Stimulated activated CD4-positive, alpha-beta T cell treated with anti-CD3 and anti-CD28 coated beads, TNF-alpha, amount 100 ng/mL, for 48 hours (primary cell): ENCODE measurements at places on chromosomes 1 and 21.
A peak's percentile ranks its signal among the peaks of the same experiment; 100 is the strongest.

- no peak for DNase-seq
Observed at GRCh38 chr1:50490640-50491039, 67.4 kb upstream of the DMRTA2 start.

DNA sequence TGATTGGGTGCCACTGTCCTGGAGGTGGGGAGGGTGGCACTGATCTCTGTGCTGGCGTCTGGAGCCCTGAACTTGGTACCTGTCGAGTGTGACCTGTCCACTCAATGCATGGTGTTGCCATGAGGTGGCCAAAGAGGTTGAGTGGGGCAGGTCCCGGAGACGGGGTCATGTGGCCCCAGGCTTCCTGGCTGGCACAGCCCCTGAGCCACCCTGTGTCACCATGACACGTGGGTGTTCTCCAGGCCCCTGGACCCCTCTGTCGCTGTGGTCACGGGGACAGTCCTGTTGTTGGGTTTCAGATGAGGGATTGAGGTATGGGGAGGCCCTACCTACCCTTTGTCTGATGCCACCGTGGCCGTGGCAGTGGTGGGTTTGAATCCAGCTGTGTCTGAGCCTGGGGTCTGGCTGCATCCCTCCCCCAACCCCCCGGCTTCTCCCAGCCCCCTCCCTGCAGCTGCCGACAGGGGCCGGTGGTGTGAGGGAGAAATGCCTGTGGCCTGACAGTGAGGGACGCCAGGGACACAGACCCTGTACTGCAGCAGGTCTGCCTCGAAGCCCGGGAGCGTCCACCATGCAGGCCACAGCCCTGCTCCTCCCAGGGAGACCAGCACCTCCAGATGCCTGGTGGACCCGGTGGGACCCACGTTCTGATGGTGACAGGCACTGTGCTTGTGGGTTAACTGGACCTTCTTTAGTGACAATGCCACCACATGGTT, 12.0 kb downstream of the TRPM2 start:
- no peak for DNase-seq

DNA sequence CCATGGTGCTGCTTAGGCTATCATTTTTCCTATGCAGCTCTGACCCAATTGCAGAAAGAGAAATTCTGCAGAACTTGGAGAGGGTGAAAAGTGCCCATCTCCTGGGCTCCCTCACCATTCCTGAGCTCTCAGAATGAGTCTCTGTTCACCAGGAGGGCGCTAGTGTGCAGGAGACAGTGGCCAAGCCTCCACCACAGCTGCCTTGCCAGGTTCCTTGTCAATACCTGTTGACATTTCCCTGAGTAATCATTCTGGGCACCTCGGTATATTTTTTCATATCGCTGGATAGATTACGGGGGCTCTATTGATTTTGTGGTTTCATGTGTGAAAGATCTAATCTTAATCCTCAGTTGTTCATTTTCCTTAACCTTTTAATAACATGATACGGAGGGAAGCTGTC, 13.0 kb upstream of the C8B start:
- DNase-seq: no peak

- peak; percentile 6 for DNase-seq
Observed at GRCh38 chr1:233294913-233295236, 650 bp downstream of the PCNX2 start.

DNA sequence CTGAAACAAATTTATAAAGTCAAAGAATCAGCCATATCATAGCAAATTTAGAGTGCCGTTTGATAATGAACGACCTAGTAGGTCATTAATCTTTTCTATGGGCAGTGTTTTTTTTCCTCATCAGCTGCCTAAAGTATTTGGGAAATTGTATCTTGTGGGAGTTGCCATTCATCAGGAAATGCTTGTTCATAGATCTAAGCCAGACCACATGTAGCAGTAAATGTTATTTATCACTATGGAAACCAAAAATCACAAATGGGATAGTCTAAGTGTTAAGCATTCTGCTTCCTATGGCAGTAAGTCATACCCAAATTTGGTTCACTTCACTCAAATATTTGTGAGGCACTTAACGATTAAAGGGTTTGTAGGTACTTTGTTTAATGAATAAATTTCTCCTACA, 52.9 kb downstream of the LRRC8D start:
- no peak for DNase-seq

GRCh38 chr1:52426371-52426770, 22.0 kb downstream of the PRPF38A start:
- DNase-seq: no peak

DNA sequence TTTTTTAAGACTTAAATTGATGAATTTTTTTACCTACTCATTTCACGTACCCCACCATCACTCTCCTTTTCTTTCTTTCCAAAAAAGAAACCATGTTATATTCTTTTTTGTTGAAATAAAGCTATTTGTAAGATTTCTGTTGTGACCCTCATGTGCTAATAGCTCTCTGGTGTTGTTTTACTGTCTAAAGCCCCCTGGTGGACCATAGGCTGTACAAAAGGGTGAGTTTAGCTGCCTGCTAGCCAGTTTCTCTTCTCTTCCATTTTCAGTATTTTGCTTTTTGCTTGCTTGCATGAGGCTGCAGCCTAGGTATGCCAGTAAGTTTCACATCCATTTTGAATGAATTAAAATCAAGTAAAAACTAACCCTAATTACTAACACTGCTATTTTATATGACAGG, 15.6 kb upstream of the VAMP3 start:
- no peak for DNase-seq
